ENCODE measurements at places on chromosomes 6 and 20.

GRCh38 chr20:10357974-10358373 is 76.0 kb downstream of the MKKS start:
- DNase-seq = no peak

- no peak for DNase-seq
Measured at GRCh38 chr6:132937466-132937906, 123.1 kb downstream of the RPS12 start.

- no peak for DNase-seq
Measured at GRCh38 chr20:3473944-3474343, 3.1 kb downstream of the ATRN start.

- DNase-seq = no peak
Measured at GRCh38 chr20:34124469-34125249, 12.6 kb upstream of the EIF2S2 start.

- no peak for DNase-seq
Measured at GRCh38 chr6:39577446-39578165, 147.6 kb downstream of the KIF6 start.

DNA sequence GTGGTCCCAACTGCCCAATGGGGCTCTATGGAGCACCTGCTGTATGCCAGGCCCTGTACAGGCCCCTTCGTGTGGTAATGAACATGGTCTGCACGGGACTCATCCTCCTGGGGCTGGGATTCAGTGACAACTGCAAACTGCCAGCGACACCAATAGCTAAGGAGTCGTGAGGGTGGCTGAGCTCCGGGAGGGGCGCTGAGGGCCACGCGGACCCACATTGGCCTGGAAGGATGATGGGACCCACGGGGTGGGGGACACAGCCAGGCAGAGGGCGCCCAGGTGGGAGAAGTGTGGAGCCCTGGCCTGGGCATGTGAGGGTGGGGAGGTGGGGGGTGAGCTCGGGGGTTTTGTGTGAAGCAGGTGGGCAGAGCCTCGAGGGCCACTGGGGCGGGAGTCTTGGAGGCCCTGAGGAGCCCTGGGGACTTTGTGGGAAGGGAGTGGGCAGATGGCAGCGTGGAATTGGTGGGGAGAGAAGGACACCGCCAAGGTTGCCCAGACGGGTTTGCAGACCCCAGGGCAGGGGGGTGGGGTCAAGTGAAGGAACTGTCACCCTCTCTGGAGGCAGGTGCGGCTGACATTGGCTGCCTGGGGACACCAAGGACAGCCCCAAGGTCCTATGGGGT is 22.5 kb downstream of the GATA5 start:
- DNase-seq = no peak

DNA sequence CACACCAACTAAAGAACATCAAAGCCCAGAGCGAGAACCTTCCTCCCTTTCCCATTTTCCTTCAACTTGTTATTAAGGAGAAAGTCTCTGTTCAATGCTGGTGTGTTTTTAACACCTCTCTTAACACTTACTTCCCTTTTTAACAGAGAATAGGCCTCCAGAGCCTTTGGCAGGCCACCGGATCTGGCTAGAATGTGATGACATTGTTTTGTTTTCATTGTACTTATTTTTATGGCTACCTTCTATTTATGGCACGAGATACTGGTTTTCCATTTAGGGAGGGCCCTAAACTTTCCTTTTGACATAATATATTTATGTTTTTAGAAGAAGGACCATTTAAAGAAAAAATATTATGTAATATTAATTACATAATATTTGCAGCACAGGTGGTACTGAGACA is 21.6 kb downstream of the TCF15 start:
- DNase-seq = no peak

- DNase-seq = no peak
Measured at GRCh38 chr20:14383335-14383734, 45.9 kb upstream of the FLRT3 start.

- no peak for DNase-seq
Measured at GRCh38 chr20:57040924-57041323, 225.5 kb downstream of the BMP7 start.

DNA sequence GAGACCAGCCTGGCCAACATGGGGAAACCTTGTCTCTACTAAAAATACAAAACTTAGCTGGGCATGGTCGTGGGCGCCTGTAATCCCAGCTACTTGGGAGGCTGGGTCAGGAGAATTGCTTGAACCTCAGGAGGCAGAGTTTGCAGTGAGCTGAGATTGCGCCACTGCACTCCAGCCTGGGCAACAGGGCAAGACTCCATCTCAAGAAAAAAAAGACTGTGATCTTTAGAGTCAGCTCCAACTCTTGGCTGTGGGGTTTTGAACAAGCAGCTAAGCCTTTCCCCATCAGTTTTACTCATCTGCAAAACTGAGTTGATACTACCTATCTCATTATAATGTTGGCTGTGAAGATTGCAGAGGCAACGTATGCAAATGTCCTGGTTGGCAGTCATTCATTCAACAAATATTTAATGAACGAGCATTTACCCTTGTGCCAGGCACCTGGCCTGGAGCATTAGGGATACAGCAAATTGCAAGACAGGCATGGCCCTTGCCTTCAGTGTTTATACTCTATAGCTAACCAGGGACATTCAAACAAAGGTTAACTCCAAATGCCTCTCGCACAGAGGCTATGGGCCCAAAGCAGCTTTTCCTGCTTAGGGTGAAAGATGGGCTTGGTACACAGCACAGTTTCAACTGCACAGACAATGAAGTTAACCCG is 37.8 kb downstream of the ILRUN start:
- DNase-seq = no peak

GRCh38 chr6:112018619-112019416 is 35.1 kb upstream of the CCN6 start:
- DNase-seq = no peak

GRCh38 chr6:138286698-138287097 is 68.4 kb upstream of the PBOV1 start:
- DNase-seq = no peak

DNA sequence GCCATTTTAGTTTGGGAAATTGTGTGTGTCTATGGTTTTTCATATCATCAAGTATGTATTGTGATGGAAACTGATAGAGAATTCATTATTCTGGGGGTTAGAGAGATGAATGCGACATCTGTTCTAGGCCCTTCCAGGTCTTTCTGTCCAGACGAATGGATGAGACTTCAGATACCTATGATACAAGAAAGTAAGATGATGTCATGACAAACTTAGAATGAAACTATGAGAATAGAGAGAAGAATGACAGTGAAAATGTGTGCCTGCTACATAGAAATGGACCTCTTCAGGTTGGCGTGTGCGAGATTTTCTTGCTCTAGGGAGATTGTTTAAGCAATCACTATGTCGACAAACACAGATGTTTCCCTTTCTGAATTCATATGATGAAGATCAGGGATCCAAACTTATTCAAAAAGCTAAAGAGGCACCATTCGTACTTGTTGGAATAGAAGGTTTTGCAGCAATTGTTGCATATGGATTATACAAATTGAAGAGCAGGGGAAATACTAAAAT is 76.1 kb downstream of the SCAND1 start:
- no peak for DNase-seq

- no peak for DNase-seq
Measured at GRCh38 chr6:169839898-169840631, 88.6 kb downstream of the ERMARD start.

DNA sequence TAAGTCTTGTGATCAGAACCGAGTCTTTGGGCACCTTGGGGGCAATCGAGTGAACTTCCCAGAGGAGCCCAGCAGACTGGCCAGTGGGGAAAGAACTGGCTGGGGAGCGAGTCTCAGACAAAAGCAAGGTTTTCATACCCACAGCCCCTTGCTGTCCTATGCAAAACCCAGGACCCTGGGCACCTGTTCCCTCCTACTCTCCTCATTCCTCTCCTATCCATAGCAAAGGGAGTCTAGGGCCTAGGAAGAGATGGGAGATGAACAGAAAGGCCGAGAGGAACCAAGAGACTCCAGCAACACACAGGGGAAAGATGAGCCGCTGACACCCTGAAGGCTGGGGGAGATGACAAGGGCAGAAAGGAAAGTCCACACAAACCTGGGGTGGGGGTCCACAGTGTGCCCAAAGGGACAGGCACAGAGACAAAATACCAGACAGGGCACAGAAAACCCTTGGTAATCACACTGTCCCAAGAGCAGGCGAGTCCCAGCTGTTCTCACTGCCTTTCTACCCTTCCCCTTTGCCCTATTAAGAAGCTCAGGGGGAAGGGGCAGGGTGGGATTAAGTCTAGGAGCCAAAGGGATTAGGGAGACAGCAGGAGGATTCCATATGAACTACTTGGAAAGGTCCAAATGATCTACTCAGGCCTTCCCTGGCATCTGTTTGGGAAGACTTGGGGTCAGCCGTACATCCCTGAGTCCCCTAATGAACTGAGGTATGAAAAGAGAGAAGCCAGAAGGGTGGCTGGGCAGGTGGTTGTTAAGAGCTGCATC is 6.5 kb downstream of the PPP1R18 start:
- DNase-seq = no peak

DNA sequence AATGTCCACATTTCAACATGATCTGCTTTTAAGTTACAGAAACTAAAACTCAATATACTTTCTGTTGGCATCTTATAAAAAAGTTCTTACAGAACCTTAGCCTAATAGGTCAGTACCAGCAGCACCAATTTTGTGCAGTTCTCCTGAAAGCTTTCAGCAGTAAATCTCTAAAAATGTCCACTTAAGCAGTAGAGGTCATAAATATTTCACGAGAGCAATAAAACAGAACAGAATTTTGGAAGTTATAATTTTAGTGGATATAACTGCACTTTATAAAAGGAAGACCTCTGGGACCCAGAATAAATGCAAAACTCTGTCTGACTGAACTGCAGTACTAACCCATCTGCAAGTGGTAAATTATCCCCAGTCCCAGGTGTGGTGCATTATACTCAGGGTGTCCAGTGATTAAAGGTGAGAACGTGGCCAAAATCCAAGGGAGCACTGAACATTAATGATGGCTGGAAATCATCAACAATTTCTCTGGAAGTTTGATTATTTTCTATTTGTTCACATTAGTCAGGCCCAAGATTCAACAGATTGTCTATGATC is 172.6 kb upstream of the RSPO3 start:
- no peak for DNase-seq

- no peak for DNase-seq
Measured at GRCh38 chr20:58312836-58313235, 3.3 kb downstream of the RAB22A start.

DNA sequence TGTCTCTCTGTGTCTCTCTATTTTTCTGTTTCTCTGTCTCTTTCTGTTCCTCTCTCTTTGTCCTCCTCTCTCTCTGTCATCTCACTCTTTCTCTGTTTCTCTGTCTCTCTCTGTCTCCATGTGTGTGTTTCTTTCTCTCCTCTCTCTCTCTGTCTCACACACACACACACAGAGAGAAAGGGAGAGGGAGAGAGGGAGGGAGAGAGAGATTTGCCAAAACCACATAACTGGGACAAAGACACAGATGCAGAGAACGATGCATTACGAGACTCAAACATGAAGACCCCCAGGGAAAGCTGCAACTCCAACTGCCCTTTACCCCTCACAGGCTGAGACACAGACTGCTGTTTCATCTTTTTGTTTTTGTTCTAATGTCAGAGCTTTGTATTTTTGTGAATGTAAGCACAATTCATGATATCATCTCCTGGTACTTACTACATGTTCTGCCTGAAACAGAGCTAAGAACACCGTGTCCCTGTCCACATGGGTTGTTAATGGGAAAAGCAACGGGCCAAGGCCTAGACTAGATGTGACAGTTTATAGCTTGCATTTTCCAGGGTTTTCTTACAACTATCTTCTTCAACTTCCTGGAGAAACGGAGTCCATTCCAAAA is 177.1 kb upstream of the ARID1B start:
- no peak for DNase-seq

DNA sequence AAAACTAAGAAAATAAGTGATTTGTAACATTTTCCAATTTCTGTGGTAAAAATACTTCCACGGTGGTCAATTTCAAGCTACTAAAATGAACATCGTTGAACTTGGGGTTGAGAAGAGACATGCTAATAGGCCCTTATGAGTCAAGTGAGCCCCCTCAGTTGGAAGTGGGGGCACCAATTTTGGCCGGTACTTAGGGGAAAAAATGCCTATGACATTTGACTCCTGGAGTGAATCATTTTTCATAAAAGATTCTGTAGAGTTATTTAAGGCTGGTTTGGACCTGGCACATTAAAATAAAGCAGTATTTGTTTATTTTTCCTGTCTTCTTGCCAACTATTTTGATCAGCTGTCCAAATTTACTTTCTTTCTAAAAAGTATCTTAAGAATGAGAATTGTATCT is 32.4 kb upstream of the CAP2 start:
- DNase-seq = no peak

DNA sequence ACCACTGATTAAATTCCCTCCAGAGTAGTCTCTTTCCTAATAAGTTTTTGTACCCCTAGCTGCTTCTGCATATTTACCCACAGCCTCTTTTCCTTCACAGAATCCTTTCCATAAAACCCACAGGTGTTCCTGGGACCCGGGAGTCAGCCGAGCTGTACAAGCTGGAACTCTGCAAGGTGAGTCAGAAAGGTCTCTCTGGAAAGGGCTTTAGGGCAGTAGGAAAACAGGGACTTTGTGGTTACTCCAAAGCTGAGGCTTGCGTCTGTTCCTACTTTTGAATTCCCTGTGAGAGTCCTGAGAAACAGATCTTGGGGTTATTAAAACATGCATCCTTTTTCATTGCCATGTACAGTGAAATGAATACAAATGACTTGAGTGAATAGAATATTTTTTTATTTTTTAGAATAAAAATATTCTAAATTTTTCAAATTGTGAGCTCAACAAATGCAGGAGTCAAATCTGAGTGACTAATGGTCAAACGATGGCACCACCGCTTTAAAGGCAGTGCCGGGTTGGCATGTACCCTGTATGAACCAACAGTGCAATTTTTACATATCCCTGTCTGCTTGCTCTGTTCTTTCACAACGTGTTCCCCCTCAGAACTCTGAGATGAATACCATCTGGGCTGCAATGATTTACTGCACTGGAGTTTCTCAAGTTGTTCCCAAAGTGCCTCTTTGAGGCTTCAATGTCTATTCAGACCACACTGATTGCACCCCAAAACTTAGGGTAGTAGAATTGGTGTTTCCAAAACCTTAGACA is 78.4 kb downstream of the GFRAL start:
- no peak for DNase-seq

DNA sequence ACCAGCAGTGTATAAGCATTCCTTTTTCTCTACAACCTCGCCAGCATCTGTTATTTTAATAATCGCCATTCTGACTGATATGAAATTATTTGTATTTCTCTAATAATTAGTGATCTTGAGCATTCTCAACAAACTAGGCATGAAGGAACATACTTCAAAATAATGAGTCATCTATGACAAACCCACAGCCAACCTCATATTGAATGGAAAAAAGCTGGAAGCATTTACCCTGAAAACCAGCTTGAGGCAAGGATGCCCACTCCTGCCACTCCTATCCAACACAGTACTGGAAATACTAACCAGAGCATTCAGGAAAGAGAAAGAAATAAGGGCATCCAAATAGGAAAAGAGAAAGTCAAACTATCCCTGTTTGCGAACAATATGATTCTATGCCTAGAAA is 390.6 kb upstream of the ID4 start:
- no peak for DNase-seq

GRCh38 chr6:137423451-137424168 is 70.6 kb downstream of the OLIG3 start:
- DNase-seq = peak; percentile 79

GRCh38 chr6:142279350-142280180 is 22.2 kb upstream of the ADGRG6 start:
- no peak for DNase-seq
